ENCODE measurements at places on chromosomes 3 and 15.

DNA sequence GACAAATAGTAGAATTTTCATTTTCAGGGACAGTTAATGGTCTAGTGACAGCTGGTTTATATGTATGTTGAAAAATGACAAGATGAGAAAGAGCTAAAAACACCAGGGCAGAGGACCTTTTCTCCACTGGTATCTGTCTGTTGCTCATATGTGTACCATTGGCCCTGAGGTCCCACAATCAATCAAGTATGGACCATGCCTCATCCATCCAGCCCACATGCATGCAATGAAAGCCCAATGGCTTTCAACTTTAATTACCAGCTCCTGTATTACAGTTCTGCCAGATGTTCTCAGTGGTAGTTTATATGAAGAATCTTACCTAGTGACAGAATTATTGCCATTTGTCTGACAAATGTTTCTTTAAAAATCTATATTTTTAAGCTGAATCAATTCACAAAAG lies 234.1 kb downstream of the ZMAT3 start:
- DNase-seq = no peak

DNA sequence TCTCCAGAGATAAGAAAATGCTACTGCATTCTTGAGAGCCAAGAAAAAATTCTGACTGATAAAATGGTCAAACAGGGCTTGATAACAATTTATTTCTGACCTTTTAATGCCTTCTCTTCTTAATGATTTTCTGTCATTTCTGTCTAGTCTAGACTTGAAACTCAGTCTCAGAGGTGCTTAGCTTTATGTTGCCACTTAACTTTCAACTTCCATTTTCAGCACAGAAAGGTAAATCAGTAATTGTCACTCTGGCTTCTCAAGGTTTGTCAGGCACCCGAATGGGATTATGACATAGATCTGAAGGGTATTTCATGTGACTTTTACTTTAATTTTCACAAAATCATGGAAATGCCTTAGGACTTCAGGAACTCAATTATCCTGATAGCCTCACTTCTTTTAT lies 155.4 kb upstream of the GBE1 start:
- no peak for DNase-seq

DNA sequence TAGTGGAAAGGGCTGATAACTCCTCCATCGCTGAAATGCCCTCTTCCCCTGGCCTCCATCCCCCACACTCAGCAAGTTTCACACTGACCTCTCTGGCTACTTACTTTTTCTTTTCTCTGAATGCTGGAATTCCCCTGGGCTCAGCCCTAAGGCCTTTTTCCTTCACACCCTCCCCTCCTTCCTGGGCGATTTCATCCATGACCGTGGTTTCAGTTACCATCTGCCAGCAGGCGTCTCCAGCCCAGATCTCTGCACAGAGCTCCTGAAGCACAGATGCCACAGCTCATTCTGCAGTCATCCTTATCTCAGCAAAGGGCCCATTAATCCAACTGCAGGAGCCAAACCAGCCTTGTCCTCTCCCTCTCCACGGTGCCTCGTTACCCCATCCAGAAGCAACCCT lies 114.0 kb downstream of the RFTN1 start:
- no peak for DNase-seq

- DNase-seq = no peak
Observed at GRCh38 chr3:120021523-120021922, 72.7 kb downstream of the GSK3B start.

DNA sequence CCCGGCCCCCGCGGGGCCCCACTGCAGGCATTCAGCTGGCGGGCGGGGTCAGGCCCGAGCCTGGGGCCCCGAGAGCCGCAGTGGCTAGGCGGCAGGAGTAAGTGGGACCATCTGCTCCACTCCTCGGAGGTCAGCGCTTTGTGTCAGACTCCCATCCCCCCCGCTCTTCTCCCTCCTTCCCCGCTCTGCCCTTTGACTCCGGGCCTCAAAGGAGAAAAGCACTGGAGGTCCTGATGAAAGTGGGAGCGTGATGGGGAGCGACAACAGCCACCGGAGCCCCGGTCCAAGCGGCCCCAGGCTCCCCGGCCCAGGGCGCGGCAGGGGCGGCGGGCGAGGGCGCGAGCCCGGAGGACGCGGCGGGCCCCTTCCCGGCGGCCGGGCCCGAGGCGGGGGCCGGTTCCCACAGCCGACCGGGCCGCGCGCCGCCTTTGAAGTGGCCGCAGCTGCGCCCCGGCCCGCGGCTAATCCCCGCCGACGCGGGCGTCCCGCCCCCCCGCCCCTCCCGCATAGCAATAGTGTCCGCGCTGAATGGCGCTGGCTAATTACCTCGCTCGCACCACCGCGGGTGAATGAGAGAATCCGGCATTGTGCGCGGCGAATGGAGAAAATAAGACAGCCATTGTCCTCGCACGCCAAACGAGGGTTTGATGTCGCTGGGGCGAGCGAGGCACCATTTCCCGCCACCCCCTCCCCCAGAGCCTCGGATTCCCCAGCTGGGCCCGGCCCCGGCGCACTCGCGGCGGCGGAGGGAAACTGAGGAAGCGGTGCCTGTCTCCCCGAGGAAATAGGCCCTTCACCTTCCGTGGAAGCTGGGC lies 22.4 kb downstream of the IGDCC3 start:
- no peak for DNase-seq

DNA sequence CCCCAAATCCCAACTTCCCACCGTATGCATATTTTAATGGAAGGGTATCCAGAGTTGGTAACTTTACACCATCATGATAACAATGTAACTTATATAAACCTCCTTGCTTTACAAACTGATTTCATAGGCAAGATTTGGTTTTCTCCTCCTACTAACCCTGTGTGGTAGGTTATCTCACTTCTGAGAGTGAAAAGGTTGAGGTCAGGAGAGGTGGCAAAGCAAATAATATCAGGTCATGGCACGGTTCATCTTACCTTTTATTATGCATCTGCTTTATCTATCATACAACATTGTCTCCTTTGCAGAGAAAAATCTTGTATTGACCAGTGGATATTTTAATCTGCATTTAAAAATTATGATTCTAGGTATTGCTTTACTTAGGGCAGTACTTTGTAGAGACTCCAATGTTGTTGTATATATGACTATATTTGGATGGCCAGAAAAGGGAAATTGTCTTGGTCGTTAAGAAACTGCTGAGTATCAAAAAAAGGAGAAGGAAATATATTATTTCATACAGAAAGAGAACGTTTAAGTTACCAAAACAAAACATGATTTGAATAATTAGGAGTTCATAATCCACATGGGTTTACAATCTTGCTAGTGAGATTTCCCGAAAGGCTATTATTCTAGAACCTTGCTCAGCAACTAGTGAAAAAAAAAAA lies 30.4 kb downstream of the NFKBIZ start:
- DNase-seq = no peak

GRCh38 chr15:87528873-87529272 lies 727.7 kb downstream of the NTRK3 start:
- DNase-seq = no peak

DNA sequence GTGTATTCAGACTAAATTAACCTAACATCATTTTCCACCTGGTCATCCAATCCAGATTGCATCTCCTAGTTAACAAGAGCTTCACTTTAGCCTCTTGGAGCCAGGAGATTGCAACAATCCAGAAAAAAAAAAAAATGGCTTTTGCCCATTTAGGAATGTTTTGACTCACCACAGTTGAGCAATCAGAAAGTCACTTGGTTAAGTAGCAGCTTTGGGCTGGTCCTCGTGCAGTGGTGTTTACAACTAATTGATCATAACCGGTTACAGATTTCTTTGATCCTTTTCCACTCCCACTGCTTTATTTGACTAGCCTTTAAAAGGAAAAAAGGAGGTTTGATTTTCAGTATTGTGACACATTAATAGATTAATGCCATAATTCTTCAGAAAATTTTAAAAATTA lies 688.8 kb upstream of the CCDC54 start:
- DNase-seq = no peak

GRCh38 chr3:39809995-39810595 lies 686 bp downstream of the MYRIP start:
- no peak for DNase-seq

GRCh38 chr3:123475786-123476185 lies 26.9 kb upstream of the ADCY5 start:
- DNase-seq = no peak
